Stimulated activated naive CD4-positive, alpha-beta T cell (primary cell): ENCODE measurements at places on chromosomes 1 and 21.
A peak's percentile ranks its signal among the peaks of the same experiment; 100 is the strongest.

- DNase-seq = no peak
Measured at GRCh38 chr1:37721565-37721964, 29.2 kb downstream of the CDCA8 start.

- DNase-seq = no peak
Measured at GRCh38 chr1:24830680-24831272, 85.5 kb downstream of the CLIC4 start.

DNA sequence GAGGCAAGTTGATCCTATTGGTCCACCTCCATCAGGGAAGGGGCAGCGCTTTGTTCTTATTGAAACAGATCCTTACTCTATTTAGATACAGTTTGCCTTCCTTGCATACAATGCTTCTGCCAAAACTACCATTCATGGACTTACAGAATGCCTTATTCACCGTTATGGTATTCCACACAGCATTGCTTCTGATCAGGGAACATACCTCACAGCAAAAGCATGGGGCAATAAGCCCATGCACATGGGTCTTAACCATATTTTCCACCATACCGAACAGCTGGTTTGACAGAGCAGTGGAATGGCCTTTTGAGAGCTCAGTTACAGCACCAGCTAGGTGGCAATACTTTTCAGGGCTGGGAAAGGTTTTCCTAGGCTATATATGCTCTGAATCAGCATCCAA, 544.8 kb upstream of the ADGRL4 start:
- no peak for DNase-seq

DNA sequence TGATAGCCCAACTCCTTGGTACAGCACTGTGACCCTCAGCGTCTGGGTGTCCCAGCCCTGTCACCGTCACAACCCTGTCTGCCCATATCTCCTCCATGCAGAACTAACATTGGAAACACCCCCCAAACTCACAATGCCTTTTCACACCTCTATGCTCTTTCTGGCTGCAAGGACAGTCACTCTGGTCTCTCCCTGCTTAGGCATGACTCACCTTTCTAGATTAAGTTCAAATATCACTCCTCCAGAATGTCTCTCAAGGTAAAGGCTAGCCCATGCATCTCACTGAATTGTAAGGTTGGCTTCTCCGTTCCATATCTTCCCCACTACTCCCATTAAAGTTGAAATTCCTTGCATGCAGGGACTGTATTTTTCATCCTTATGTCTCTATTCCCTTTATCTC, 17.0 kb upstream of the CAPN8 start:
- DNase-seq = no peak

DNA sequence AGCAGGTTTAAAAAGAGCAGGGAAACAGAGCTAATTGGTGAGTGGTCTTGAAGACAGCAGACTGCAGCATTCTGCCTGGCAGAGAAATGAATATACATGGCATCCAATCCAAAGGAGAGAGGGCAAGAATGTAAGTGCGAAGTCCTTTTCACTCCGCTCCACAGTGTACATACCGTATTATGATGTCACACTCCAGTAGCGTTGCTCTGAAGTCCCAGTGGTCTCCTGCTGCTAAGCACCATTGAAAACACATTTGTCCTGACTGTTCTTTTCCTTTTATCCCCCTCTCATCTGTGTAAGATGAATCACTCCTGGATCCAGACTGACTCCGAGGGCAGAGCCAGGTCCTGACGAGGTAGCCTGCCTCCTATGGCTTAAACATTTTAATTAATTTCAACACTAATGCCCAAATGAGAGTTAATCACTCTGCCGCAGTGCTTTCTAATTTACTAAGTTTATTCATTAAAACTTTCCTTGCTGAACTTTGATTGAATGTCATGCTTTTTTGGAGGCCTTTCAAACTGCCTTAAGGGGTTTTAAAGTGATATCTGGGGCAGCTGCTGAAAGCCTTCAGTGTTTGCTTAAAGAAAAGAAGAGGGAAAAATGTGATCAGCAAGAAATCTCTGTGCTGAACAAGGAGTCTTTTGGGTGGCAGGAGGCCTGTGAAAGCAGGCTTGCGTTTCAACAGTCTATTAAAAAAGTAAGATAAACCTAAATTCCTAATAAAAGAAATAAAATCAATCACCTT, 227.2 kb downstream of the ATG4C start:
- no peak for DNase-seq

DNA sequence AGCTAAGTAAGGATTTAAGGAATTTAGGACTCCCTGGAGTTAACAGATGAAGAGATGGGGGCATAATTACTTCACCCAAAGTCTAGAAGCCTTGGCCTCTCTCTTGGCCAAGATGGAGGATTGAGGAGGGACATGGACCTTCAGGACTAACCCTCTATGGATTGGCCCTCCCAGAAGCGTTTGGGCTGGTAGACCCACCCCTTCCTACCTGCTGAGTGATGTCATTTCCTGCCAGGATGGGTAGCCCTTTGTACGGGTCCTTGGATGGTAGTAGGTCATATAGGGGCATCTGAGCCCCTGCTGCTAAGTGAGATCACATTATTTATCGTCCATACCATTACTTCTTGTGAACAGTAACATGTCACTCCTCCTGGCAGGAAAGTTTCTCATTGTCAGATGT, 17.7 kb downstream of the LURAP1 start:
- no peak for DNase-seq

DNA sequence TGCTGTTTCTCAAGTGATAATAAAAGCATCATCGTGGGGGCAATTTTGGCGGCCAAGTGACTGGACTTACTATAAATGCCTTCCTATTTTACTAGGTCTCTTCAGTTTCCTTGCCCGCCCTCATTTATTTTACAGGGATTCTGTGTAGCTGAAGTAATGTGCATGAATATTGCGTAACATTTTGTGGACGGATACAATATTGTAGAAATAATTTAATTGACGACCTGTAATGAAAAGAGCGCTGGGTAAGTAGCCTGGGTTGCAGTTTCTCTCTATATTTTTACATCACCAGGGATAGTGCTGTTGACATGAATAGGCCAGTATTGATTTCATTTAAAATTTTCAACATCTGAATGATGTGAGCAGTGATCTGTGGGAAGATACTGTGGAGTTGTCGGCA, 28.1 kb upstream of the LMO4 start:
- no peak for DNase-seq

GRCh38 chr1:38018864-38019343, 6.4 kb downstream of the UTP11 start:
- DNase-seq = no peak

- DNase-seq = peak; percentile 3
Measured at GRCh38 chr1:97630948-97631347, 289.9 kb downstream of the DPYD start.

DNA sequence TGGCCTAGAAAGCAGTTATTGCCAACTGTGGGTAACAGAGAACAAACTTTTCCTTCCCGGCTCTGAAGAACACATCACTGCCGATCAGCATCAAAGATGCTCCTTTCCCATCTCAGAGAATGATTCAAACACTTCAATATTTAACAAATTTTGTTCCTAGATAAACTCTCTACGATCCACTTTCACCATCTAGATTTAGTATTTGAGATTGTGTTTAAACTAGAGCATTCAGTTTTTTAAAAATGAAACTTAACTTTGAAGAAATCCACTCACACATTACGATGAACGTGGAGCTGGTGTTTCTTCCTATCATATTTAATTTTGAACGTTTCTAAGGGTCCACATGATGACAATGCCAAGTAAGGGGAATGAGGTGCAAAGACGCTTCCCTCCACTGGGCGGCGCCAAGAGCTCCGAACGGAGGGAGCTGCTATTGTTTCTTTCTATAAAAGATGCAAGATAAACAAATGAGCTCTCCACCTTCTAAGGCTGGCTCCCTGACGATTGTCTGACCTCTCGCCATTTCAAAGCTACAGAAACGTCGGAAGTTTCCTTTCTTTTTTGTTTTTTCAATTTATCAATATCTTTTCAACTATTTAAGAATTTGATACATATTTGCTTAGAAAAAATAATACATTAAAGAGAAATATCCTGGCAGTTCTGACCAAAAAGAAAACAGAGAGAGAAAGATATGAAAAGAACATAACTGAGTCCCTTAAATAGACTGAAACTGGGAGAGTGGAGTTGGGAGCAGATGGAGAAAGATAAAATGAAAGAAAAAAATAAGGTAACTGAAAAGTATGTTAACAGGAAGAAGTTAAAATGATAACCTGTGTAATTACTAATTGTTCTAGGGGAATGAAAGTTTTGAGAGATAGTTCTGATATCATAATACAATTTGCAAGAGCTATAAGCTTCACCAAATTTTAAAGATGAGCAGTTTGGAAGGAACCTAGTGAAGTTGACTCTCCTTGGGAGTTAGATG, 4.4 kb upstream of the BARHL2 start:
- no peak for DNase-seq

DNA sequence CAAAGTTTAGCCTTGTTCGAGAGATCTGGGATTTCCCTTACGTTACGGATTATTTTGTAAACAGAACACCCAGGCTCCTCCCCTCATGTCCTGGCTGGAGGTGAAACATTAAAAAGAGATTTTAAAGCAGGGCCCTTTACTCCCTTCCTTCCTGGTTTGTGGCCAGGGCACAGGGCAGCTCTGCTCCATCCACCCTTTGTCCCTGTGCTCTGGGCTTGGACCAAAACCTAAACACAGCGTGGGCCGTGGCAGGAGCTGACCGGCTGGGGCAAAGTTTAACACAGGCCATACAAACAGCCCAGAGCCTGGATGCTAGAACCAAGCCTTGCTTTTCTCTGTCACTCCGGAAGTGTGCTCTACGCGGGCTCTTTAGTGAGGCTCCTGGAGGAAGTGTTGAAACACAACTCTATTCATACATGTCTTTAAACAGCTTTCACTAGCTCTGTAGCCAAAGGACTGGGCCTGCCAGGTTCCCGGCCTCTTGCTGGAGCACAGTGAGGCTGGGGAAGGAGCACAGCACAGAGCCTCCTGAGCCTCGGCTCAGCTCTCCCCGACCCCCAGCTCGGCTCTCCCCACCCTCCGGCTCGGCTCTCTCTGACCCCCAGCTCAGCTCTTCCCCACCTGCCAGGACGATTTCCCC, 84.7 kb downstream of the PDE9A start:
- DNase-seq = peak; percentile 61

- no peak for DNase-seq
Measured at GRCh38 chr1:215210167-215210566, 127.6 kb downstream of the KCNK2 start.

- DNase-seq = no peak
Measured at GRCh38 chr1:159188375-159188788, 16.3 kb upstream of the ACKR1 start.

- DNase-seq = no peak
Measured at GRCh38 chr1:51442616-51443015, 76.5 kb downstream of the EPS15 start.

GRCh38 chr1:183804916-183805841, at the start of gene RGL1:
TSS of gene RGL1 (plus strand) at chr1:183805120. CDS start at chr1:183805298, 178 bp downstream.
- DNase-seq = no peak

GRCh38 chr1:34270181-34270580, 93.5 kb downstream of the C1orf94 start:
- DNase-seq = no peak

DNA sequence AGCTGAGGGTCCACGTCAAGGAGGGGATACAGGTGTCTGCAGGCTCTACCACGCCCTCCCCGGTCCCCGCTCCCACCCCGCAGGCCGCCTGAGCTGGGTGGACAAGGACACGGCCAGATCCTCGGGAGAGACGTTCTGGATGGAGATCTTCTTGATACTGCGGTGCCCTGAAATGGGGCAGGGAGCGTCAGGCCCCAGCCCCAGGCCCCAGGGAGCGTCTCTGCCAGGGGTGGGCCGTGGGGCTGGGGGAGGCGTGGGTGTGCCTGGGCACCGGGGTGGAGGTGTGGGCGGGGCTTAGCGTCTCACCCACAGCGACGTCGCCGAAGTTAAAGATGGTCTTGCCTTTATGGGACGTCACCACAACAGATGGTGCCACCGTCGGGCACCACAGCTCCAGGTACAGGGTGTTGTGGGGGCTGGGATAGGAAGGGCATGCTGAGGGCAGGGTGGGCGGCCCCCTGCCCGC, 7.3 kb upstream of the TMEM52 start:
- DNase-seq = no peak

- no peak for DNase-seq
Measured at GRCh38 chr1:19220080-19220846, 10.2 kb upstream of the UBR4 start.

GRCh38 chr1:4655674-4656532, 1.5 kb downstream of the AJAP1 start:
- DNase-seq = no peak

DNA sequence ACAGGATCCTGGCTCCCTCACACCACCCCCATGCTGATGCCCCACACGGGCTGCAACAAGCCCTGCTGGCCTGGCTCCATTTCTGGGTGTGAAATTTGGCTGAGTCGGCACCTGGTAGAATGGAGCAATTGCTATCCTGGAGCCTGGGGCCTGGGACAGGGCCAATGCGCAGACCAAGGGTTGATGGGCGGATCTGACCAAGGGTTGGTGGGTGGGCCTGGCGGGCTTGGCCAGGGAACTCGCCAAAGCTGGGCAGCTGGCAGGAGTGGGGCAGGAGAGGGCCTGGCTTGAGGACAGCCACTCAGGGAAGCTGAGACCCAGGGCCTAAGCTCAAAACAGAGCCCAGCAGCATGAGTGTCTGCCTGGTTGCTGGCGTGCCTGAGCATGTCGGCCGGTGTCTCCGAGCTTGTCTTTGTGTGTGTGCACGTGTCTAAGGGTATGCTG, 70.9 kb upstream of the POU3F1 start:
- no peak for DNase-seq

DNA sequence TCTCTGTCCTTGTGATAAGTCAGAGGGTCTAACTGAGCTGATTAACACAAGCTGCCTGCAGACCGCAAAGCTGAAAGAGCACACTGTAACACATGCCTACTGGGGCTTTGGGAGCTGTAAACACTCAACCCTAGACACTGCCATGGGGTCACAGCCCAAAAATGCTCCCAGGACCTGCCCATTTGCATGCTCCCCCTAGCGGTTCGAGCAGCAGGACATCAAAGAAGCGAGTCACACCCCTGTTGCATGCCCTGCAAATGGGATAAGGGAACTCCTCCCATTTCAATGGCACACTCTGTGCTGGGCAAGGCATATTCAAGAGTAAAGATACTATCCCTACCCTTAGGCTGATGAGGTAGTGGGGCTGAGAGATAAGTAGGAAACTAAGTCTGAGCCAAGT, 22.8 kb downstream of the LCE3E start:
- DNase-seq = no peak

DNA sequence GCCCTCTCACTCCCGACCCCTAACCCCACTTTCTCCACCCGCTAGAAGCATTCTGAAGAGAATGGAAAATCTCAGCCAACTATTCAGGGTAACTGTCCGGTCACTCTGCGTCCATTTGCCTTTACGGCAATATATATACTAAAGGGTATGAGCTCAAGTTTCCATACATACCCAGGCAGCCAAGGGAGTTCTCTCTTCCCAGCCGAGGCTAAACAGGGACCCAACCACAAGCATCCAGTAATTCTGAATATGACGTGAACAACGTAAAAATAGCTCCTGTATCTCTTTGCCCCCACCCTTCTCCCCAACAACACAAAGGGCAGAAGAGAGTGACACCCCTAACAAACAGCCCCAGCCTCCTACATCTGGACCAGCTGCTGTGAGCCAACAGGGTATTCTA, 67.7 kb downstream of the SSBP3 start:
- no peak for DNase-seq

- DNase-seq = no peak
Measured at GRCh38 chr1:185556561-185556960, 177.6 kb upstream of the HMCN1 start.

GRCh38 chr1:99590578-99591209, 55.2 kb upstream of the PALMD start:
- DNase-seq = no peak

- no peak for DNase-seq
Measured at GRCh38 chr1:151806170-151806569, 951 bp upstream of the LINGO4 start.
